SW 1271 (cell line): ENCODE measurements at places on chromosomes 5 and 9.

DNA sequence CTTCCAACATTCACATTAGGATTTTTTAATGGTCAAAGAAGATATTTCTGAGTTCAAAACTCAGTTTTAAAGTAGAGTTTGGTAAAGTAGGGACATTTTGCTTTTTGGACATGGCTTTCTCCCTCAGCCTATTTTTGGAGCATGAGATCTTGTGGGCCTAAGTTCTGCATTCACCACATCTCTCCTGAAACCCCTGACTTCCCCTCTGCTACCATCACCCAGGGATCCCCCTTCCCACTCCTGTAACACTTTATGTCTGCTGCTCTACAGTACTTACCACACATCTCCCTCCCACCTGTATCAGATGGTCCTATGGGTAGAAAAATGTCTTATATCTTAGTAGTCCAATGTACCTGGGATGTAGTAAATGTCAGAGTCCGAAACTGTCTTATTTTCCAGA lies 48.2 kb upstream of the JAK2 start:
- DNase-seq = no peak

DNA sequence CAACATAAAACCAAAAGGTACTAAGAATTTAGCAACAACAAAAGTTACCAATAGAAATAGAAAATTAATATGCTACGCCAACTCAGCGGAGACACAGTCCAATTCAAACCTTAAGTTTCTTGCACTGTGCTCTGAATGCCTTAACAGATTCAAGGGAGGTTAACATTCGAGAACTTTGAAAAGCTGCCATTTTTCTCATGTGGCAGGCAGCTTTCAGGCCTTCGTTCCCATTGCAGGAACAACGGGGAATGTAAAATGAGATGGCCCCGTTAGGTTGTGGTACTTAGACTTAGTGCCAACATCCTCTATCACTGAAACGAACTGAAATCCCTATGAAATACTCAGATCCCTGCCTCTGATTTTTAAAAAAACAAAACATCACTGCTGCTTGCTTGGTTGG lies 22.4 kb downstream of the FNBP1 start:
- no peak for DNase-seq

DNA sequence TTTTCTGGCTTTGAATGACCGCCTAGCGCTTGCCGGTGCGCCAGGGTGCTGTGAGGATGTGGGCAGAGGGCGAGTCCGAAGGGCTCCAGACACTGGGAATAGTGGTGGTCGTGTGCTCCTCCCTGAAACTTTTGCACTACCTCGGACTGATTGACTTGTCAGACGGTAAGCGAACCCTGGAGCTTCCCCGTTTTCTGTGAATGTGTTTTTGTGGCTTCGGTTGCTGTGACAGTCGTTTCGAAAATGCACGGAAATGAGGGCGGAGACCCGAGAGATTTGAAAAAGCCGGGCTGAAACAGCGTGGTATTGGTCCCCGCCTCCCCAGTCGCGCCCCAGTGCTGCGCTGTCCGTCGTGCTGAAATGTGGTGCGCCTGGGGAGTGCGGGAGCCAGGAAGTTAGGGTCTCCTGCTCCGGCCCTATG lies 102.5 kb upstream of the GABRP start:
- DNase-seq = no peak

DNA sequence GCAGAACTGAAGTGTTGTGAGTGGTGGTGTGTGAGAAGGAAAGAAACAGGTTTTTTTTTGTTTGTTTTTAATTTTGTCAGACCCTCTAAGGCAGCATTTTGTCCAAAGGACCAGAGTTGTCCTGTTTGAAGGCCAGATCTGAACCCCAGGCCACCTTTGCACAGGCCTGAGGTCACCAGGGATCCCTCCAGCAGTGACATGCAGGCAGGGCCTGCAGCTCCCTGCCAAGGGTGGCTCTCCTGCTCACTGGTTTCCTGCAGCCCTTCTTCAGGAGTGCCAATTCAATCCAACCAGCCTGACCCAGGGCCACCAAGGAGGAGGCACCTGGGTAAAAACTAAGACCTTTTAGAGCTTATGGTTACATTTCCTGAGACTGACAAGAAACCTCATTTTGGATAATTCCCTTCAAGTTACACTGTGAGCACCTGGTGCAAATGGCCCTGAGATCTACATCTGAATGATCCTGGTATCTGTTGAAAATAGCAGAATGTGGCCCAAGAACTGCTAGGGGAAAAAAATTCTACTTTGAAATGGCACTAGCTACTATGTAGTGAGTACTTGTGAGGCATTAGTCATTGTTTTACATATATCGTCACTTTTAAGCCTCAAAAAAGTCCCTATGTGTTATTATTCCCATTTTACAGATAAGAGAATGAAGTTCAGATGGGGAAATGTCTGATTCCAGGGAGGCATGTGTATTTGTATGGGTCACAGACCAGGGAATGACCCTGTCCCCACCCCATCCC lies 33.5 kb upstream of the SMU1 start:
- DNase-seq = no peak

- no peak for DNase-seq
These were observed 256.1 kb upstream of the SMARCA2 start for GRCh38 chr9:1759009-1759408.

- DNase-seq = no peak
These were observed 74.2 kb upstream of the FBXL7 start for GRCh38 chr5:15425766-15426165.

DNA sequence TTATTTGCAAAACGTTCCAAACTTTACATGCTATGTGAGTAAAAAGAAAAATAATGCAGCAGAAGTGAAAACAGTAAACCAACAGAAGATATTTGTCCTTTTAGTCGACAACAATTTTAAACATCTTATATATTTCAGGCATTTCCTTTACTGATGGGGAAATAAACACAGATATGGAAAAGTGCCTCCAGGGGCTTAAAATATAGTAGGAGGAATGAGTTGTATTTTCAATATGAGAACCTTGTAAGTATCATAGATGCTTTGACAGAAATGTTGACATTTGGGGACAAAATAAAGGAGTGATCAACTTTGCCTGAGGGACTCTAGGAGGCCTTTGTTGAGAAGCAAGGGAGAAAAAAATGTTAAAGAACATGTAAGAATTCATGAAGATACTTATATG lies 1043.5 kb downstream of the CDH12 start:
- DNase-seq = no peak

DNA sequence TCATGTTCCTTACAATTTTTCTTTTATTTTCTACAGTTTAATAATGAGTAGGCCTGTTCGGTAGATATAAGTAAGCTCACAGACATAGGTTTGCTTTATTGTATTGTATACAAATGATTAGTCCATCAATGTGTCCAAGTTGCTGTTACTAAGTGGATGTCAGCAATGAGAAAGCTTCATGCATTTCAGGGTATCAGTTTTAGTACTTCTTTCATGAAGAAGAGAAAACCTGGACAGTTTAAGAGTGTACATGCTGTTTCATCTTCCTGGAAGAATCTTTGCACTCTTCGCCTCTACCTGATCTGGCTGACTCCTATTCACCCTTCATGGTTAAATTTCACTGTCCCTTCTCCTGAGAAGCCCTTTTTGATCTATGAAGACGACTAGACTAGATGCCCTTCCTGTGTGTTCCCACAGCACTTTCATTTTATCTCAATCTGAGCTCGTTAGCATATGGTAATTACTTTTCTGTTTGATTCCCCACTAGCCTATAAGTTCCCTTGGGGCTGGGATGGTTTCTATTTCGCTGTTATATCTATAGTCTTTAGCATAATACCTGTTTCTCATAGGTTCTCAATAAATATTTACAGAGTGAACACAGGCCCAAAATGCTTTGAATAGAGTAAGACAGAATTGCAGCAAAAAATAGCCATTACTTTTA lies 70.7 kb downstream of the CETN3 start:
- no peak for DNase-seq

DNA sequence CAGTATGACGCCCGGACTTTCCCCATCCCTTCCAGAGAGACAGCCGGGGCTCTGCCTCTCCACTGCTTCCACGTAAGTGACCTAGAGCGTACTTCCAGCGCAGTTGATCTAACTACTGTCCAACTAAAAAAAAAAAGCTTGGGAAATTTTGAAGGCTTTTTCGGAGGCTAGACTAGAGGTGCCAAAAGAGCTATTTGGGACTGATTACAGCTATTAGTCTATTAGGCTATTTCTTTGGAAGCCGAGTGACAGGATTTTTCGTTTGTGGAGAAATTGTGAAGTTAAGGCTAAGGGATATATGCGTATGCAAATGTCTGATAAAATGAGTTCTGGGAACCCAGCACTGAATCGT lies 1.5 kb downstream of the CCNO start:
- DNase-seq = no peak

GRCh38 chr9:3962496-3962895 lies 337.4 kb downstream of the GLIS3 start:
- no peak for DNase-seq

GRCh38 chr9:71765693-71766092 lies 2.6 kb downstream of the CEMIP2 start:
- DNase-seq = no peak

DNA sequence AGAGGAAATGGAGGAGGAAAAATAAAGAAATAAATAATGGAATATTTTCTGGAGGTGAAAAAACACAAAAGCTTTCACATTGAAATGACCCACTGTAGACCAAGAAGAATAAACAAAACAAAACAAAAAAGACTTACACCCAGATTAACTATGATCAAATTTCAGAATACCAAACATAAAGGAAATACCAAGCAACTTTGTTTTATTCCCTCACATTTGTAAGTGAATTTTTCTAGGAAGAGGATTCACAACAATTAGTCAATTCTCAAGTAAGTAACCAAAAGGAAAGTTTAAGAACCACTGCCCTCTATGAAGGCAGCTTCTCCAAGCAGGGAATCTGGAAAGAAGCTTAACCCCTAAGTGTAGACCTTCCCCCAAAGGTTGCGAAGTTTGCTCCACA lies 29.6 kb upstream of the B4GALT1 start:
- no peak for DNase-seq

- DNase-seq = no peak
These were observed 13.6 kb upstream of the HAVCR1 start for GRCh38 chr5:157072508-157072907.

DNA sequence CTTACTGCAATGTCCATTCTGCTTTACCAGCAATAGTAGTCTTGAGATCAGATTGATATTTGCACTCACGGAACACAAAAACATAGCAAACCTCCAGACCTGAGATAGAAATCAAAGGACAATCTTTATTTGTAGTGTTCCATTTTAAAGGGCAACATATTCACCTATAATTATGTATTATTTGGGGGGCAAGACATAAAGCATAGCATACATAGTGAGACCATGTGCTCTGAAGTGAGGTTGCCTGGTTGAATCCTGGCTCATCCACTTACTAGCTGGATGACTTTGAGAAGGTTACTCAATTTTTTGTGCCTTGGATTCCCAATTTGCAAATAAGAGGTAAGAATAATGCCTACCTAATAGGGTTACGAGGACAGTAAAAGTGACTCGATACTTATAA lies at the start of gene OR1B1:
Gene OR1B1, minus strand, starts transcription at position 101 of the 400 bp plus-strand sequence.
- DNase-seq = no peak

- no peak for DNase-seq
These were observed 7.6 kb downstream of the SLC31A2 start for GRCh38 chr9:113158446-113158845.

- no peak for DNase-seq
These were observed 39.8 kb downstream of the ASS1 start for GRCh38 chr9:130484362-130485072.

DNA sequence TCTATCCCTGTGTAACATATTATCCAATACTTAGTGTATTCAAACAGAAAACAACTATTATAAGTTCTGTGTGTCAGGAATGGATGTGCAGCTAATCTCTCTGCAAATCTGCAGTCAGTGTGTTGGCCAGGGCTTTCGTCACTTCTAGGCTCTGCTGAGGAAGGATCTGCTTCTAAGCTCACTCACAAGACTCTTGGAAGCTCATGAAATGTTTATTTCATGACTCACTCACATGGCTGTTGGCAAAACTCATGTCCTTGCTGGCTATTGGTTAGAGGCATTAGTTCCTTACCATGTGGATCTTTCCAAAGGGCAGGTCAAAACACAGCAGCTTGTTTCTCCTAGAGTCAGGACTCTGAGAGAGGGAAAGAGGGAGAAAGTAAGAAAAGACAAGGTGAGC lies 367.4 kb upstream of the SMARCA2 start:
- no peak for DNase-seq

DNA sequence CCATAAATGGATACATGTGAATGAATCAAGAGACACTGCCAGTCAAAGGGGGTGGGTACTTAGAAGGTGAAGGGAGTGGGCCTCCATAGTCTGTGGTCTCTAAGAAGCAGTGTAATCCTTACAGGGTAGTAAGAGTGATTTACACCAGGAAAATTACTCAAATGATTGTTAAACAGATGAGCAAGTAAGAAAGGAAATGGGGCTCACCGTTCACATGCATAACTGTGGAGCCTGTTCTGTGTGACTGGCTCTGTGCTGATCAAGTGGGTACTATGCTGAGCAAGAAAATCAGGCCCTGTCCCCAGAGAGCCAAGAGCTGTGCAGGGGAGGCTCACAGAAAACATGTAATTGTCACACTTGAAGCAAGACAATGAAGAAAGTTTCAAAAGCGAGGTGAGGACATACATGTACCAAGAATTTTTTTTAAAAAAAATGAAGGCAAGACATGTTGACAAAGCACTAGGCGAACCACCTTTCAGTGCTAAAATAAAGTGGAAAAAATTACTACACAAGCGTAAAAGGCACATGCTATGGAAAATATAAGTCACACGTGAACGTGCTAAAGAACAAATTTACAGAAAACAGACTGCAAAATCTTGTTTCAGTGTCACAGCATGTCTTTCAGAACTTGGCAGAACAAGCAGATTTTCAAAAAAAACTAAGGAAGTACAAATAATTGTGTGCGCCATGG lies 2.5 kb downstream of the BTNL8 start:
- no peak for DNase-seq

GRCh38 chr5:157295247-157295646 lies 29.3 kb downstream of the CYFIP2 start:
- DNase-seq = no peak

- no peak for DNase-seq
These were observed 58.3 kb downstream of the TRIO start for GRCh38 chr5:14201325-14202045.

DNA sequence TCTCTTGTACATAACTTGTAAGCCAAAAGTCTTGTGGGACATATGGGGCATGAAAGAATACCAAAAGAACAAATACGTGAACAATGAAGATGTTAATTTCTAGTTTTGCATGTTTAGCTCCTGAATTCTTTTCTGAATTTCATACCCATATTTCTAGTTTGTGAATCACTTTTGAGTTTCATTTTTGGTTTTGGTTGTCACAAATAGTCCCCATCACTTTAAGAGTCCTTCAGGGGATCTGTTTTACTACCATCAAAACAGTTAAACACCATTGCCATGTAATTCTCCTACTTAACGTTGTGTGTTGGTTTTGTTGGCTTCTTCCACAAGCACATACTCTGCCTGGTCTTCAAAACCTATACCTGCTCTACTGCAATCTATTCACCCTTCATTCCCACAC lies 27.0 kb downstream of the VCAN start:
- DNase-seq = no peak
